Activated T-cell treated with anti-CD3 and anti-CD28 coated beads for 24 hours (primary cell): ENCODE measurements at places on chromosomes 7 and 10.

- peak; percentile 33 for DNase-seq
Measured at GRCh38 chr7:123823898-123824753, 20.8 kb upstream of the HYAL4 start.

DNA sequence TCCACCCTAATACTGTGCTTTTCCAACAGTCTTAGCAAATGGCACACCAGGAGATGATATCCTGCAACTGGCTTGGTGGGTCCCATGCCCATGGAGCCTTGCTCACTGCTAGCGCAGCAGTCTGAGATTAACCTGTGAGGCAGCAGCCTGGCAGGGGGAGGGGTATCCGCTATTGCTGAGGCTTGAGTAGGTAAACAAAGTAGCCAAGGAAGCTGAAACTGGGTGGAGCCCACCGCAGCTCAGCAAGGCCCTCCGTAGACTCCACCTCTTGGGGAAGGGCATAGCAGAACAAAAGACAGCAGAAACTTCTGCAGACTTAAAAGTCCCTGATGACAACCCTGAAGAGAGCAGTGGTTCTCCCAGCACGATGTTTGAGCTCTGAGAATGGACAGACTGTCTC lies 399.0 kb downstream of the CCSER2 start:
- no peak for DNase-seq

DNA sequence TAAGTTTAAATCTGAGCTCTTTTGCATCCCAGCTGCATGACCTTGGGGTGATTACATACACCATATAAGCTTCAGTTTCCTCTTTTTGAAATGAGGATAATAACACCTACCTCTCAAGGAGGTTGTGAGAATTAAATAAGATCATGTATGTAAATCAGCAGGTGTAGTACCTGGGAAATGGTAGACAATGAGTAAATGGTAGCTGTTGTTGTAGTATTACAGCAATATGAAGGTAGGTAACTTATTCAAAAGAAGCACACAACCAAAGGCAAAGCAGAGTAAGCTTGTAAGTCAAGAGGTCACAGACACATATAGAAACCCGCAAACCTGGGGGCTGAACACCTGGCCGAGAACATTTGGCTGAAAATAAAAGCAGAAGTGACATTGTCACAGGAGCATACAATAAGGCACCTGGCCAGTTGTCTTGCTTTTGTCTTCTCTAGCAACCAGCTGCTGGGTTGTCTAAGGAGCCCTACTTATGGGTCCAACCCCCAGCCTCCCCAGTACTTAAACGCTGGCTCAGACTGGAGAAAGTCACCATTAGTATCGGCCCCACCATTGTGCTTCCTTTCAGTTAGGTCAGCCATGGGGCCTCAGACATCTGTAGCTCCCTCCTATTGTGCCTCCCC lies 203.6 kb upstream of the MKLN1 start:
- DNase-seq = no peak

DNA sequence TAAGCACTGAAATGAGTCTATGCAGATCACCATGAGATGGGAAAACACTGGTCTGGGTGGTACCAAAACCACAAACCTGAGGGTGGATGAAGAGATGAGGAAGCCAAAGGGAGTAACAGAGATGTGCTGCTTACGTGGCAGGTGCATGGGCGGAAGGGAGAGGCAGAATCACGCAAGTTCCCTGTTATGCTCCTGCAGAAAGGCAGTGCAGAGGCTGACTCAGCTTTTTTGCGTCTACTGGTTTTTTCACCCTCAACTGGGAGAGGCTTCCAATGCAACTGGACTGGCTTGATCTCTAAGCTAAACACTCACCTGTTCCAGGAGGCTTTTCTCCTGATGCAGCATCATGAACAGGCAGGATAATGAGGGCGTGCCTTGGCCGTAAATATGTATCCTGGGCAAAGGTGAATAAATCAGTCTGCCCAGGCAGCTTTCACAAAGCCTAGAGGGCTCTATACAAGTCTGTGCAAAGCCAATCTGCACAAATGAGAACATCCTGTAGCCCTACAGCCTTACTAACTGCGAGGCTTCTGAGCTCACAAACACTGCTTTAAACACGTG lies 95.4 kb upstream of the AFAP1L2 start:
- peak; percentile 75 for DNase-seq

- no peak for DNase-seq
Measured at GRCh38 chr10:44981172-44982113, 2.8 kb upstream of the DEPP1 start.

DNA sequence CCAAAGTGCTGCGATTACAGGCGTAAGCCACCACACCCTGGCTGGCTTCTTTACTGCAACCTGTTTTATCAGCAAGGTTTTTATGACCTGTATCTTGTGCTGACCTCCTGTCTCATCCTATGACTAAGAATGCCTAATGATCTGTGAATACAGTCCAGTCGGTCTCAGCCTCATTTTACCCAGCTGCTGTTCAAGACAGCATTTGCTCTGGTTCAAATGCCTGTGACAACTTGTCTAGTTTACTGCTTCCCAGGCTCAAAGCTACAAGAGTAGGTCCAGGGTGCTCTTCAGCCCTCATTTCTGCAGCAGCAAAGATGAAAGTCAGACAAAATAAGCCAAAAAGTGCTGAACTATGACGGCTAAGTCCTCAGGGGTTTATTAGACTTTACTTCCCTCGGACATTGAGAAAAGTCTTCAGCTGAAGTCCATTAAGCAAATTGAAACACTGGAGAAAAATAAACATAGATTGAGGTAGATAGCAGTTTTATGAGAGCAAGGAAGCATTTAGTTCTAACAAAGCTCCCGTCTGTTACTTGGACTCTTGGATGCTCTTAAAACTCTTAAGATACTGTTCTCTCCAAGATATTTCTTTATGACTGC lies 12.5 kb upstream of the LYZL1 start:
- no peak for DNase-seq
